ENCODE measurements at places on chromosomes 3 and 15.

DNA sequence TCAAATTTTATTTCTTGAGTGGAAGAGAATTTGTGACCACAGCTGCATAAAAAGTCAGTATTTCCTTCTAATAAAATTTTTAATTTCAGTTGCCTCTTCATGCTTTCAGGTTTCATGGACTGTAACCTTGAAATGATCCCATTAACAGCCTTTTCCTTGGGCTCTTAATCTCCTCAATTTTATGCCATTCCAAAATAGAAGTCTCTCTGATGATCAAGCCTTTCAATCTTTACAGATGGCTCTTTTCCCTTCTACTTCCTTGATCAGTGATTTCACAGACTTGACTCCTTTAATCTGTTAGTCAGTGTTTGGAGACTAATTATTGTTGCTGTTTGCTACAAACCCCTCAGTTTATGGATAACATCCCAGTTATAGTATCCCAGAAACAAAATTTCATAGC is 11.9 kb downstream of the TSC22D2 start:
- DNase-seq, result no peak

- no peak for DNase-seq
These were observed 60.9 kb upstream of the ARL8B start for GRCh38 chr3:5061218-5061569.

GRCh38 chr3:192223815-192224214 is 503.5 kb downstream of the FGF12 start:
- DNase-seq, result no peak

- no peak for DNase-seq
These were observed 204.7 kb upstream of the GAP43 start for GRCh38 chr3:115418583-115418982.

DNA sequence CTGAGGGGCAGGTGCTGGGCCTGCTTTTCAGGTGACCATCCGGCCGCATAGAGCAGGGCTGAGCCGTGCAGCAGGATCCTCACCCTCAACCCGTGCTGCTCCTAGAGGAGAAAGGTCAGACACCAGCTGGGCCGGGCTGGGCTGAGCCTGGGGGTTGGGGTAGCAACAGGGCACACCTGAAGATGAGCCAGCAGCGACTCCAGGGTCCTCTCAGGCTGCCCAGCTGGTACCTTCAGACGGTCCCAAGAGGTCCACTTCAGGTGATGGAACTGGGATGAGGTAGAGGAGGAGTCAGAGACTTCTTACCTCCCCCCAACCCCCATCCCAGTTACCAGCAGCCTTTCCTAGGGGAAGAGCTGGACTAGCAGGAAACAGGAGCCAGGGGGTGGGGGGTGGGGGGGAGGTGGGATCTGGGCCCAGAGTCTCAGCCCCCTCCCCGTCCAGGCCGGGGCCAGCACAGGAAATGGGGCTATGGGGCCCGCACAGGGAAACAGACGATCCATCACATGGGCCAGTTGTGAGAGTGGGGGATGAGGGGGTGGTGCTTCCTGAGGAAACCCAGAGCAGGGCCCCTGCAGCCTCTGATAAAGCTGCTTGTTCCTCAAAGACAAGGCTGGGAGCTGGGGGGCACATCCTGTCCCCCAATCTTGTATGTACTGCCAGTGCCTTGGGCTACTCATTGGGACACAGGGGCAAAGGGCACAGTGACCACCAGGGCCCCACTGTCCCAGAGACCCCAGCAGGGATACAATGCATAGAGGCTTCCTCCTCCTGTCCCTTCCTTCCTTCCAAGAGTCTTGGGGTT is 3.0 kb downstream of the INKA1 start:
- DNase-seq, result no peak

DNA sequence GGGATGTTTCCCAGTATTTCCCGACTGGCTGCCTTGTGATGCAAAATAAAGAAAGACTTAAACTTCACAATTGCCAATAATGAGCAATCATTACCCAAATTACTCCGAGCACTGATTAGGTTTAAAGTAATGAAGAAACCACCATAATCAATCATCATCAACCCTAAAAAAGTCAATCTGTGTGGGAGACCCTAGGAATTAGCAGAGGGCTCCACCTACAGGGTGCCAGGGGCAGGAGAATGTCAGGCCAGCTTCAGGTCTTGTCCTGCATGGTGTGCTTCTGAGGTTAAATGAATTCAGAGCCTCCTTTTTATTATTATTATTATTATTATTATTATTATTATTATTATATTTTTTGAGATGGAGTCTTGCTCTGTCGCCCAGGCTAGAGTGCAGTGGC is 478.0 kb upstream of the ARRDC4 start:
- DNase-seq, result no peak

- DNase-seq, result no peak
These were observed 53.0 kb downstream of the FRMD4B start for GRCh38 chr3:69332934-69333333.

DNA sequence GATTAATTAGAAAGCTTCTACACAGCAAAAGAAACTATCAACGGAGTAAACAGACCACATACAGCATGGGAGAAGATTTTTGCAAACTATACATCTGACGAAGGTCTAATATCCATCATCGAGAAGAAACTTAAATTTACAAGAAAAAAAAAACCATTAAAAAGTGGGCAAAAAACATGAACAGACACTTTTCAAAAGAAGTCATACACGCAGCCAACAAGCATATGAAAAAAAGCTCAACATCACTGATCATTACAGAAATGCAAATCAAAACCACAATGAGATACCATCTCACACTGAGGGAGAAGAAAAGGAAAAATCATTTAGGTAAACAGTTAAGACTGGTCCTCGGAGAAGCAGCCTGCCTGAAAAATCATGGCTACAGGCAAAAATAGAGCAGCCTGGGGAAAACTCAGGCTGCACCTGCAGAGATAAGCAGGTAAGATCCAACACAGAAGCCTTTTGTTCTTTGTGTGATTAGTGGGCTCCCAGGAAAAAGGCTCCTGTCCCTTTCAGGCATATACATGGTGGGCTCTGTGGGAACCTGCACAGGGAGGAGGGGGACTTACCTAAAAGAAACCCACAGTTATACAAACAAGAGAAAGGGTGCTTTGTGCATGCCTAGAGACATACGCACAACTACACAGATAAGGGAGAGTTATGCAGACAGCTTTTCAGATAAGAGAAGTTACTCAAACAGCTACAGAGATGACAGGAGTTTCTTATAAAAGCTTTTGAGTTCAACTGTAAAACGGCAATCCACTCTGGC is 49.3 kb downstream of the C3orf70 start:
- DNase-seq, result no peak

GRCh38 chr3:122964811-122965210 is 62.8 kb downstream of the SEMA5B start:
- DNase-seq, result no peak

- DNase-seq, result no peak
These were observed 161.3 kb downstream of the AKAP13 start for GRCh38 chr15:85541744-85542143.

DNA sequence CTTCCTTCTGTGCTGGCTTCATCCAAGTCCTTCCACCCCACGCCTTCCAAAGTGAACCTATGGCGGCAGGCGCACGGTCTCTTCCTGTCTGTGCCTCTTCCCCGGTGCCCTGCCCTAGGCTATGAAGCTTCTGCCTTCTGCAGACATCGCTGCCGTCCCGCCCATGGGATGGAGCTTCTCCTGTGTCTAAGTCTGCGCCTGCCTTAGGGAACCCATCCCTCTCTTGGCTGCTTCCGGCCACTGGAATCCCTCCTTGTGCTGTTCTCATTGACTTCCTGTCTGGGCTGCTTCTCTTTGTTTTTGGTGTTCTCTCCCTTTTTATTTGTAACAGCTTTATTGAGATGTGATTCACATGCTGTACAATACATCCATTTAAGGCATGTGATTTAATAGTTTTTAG is 17.2 kb downstream of the CHCHD6 start:
- no peak for DNase-seq

GRCh38 chr3:4596612-4597011 is 103.5 kb downstream of the ITPR1 start:
- no peak for DNase-seq

- no peak for DNase-seq
These were observed 4.2 kb downstream of the LRRC2 start for GRCh38 chr3:46561951-46562350.

DNA sequence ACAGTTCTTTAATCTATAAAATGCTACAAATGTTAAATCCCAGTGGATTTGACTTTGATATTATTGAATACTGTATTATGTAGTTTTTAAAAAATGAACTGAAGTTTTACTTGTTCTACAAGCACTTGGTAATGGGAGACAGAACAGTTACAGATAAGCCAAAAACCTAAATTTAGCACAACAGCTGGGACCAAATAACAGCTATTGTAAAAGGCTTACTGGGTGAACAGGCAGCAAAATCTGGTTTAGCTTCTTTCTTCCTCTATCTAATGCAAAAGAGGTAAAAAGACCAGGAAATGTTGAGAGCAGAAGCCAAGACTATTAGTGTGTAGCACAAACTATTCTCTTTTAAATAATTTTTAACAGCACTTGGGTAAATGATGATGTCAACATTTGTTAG is 1.6 kb upstream of the ATOSA start:
- DNase-seq, result no peak

DNA sequence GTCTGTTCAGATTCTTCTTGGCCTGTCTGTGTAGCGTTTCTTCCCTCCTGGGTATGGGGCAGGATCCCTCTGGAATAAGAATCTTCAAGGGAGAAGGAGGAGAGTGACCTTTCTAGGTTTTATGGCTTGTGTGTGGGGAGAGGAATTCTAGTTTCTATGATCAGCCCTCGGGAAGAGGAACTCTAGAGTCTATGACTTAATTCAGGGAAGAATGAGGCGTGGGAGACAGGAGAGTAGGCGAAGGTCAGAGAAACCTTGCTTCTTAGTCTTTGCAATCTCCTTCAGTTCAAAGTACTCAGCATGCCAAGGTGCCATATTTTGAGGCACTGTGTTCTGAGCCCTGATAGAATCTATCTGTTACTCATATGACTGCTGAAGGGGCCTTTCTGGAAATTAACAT is 99.2 kb upstream of the C3orf80 start:
- no peak for DNase-seq

DNA sequence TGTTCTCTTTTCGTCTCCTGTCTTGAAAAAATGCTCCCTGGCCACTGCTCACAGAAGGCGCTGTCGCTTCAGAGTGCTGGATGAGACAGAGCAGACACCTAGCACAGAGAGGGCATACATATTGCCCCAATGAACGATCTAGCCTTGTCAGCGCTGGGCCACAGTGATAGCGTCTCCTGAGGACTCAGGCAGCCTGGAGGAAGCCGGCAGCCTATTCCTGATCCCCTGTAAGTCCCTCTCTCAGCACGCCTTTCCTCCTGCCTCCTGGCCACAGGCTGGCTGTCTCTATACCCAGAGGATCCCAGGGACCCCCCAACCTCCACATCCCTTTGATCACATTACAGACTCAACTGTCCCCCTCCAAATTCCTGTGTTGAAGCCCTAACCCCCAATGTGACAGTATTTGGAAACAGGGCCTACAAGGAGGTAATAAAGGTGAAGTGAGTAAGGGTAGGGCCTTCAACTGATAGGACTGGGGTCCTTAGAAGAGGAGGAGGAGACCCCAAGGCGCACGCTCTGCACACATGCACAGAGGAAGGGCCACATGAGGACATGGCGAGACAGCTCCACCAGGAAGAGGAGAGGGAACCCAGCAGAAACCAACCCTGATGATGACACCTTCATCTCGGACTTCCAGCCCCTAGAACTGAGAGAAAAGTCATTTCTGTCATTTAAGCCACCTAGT is 7.5 kb downstream of the PLA2G4F start:
- DNase-seq, result no peak

GRCh38 chr3:69325151-69325550 is 60.7 kb downstream of the FRMD4B start:
- DNase-seq, result no peak

DNA sequence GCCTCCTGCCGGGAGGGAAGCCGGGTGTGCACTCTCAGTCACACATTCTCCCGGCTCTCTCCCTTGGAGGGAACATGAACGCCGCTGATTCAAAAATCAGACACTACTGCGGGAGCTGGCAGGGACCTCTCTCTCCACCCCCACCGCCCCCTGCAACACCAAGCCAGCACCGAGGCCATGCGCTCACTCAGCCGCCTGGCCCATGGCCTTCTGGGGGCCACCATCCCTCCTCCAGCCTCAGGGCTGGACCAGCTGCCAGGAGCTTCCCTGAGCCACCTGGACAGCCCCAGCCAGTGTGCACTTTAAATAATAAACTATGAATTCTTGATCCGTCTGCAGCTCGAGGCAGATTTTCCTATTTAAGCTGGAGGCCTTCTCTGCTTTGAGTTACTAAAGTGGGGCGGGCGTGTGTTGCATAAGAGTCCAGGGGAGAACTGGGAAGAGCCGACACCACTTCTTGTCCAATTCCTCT is 30.6 kb downstream of the ADAMTS17 start:
- no peak for DNase-seq

DNA sequence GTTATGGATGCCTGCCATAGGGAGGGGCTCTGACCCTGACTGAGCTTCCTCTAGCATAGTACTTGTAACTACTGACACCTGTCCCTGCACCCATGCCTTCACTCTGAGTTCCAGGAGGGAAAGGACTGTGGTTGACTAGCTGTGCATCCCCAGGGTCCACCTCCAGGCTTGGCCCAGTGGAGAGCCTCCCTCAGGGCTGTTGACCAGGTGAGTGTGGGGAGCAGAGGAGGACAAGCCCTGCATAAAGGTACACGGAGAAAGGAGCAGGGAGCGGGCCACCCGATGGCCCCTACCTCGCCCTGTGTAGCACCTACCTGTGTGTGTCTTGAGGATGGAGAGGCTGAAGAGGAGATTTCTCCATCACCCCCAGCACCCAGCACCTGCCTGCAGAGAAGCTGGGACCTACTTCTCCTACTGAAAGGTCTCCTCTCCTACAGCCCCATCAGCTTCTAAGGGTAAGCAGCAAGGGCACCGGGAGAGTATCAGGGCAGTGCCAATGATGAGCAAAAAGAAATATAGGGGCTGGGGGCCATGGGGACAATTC is 6.7 kb upstream of the LTF start:
- DNase-seq, result no peak

DNA sequence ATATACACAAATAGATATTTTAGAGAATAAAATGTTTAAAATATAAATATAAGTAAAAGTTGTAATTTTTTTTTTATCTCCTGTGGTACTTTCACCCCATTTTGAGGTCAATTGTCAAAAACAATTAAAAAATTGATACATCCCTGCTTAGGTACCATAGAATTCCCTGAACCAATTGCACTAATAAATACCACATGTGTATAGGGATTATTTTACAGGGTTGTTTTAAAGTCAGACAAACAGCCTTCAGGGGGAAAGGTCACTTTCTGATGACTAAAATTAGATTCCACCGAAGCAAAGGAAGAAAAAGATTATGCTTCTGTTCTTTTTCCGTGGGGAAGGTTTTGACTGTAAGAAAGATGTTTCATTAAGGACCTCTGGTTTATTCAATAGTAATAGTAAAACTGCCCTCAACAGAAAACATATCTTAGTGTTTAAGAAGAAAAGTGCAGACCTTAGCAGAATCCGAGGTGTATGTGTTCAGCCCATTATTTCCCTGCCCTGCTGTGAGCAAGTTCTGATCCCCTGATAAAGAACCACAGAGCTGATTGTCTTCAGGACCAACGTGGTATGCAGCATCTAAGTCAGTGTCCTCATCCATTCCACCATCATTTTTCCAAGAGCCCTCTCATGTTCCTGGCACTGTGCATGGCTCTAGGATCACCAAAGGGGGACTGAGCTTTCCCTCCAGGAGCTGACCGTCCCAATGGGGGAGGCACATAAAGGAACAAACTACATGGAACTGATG is 132.9 kb upstream of the IL12A start:
- DNase-seq, result no peak

GRCh38 chr15:68730976-68731897 is 89.5 kb downstream of the ANP32A start:
- DNase-seq, result no peak
